ENCODE measurements at places on chromosomes 6 and 20.
A peak's percentile ranks its signal among the peaks of the same experiment; 100 is the strongest.

DNA sequence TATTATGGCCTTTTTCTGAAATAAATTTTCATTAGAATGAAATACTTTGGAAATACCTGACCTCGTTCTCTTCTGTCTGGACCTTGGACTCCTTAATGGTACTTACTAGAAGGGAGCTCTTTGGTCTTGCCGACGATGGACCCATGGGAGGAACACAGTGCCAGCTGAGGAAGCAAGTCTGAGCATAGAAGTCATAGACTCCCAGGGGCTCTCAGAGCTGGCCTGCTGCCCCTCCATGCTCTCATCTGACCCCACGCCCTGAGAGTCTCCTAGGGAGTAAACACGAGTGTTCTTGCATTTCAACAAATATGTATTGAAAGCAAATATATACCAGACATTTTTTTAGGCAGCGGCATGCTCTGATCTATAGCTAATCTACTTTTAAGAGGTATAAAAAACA is 87.8 kb downstream of the PLEKHG1 start:
- DNase-seq: no peak

DNA sequence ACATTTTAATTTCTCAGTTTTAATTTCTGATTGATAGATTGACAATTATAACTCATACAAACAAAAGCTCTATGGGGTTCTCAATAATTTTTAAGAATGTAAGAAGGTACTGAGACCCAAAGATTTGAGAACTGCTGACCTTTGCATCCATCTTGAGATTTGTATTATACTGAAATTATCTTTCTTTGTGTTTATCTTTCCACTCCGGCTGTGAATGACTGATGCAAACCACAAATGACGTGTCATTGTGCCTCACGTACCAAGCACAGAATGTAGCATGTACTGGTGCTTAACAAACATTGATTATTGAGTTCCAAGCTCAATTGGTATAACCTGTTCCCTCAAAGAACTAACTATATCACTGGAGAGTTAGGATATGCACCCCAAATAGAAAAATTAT is 152.1 kb upstream of the SMLR1 start:
- no peak for DNase-seq

DNA sequence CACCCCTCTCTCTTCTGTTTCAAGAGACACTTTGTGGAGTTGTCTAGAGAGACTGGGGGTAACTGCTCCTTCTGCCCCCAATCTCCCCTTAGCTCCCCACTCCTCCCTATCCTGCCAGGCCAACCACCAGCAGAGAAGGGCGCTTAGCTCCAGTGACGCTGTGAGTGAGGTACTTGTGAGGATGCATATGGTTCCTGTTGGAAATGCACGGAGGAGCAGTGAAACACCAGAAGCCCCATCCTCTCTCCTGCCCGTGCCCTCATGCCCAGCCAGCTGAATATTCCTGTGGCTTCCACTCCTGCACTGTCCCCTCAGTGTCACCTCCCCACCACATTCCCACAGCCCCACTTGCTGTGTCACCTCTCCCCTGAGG is 11.9 kb downstream of the NT5E start:
- no peak for DNase-seq

DNA sequence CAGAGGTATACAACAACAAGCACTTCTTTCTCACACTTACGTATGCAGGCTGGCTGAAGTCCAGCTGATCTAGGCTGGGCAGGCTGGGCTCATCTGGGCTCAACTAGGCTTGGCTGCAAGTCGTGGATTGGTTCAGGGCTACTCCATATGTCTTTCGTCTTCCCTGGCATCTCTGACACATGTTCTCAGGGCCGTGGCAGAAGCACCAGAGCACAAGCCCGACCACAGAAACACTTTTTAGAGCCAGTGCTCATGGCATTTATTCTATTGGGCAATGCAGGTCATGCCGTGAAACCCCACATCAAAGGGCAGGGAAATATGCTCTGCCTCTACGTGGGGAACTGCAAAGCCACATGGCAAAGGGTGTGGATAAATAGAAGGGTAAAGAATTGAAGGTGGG is 93.8 kb downstream of the RIN2 start:
- DNase-seq: no peak

DNA sequence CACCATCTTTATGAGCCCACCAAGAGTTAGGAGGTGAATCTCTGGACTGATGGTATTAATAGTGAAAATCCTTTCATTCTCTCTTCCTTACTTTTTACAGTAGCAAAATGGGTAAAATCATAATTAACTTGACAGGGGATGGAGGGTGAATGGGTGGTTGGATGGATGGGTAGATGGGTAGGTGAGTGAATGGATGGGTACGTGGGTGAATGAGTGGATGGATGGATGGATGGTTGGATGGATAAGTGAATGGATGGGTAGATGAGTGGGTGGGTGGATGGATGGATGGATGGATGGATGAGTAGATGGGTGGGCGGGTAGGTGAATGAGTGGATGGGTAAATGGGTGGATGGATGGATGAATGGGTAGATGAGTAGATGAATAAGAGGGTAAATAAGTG is 63.2 kb downstream of the BMP7 start:
- no peak for DNase-seq

- no peak for DNase-seq
Observed at GRCh38 chr20:4666001-4666479, 55.7 kb upstream of the PRND start.

DNA sequence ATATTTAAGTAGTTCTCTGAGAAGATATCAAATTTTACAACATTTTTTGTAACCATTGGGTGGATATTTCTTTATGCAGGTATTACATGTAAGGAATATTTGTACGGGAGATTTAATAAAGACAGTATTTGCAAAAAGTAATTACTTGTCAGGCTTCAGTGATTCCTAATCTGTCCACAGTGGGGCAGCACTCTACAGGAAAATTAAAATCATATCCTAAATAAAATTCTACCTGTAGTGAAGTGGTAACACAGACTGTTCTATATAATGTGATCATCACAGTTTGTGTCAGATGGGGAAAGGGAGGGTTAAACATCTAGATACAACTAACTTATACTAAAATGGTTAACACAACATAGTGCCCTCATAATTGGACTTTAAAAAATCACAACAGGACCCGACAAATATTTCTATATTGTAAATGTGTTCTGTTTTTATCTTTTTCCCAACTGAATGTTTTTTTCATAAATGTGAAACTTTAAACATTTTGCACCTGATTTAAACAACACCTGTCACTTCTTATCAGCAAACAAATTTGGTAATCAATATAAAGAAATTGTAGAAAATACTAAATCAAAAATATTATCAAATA is 145.6 kb upstream of the MANEA start:
- no peak for DNase-seq

DNA sequence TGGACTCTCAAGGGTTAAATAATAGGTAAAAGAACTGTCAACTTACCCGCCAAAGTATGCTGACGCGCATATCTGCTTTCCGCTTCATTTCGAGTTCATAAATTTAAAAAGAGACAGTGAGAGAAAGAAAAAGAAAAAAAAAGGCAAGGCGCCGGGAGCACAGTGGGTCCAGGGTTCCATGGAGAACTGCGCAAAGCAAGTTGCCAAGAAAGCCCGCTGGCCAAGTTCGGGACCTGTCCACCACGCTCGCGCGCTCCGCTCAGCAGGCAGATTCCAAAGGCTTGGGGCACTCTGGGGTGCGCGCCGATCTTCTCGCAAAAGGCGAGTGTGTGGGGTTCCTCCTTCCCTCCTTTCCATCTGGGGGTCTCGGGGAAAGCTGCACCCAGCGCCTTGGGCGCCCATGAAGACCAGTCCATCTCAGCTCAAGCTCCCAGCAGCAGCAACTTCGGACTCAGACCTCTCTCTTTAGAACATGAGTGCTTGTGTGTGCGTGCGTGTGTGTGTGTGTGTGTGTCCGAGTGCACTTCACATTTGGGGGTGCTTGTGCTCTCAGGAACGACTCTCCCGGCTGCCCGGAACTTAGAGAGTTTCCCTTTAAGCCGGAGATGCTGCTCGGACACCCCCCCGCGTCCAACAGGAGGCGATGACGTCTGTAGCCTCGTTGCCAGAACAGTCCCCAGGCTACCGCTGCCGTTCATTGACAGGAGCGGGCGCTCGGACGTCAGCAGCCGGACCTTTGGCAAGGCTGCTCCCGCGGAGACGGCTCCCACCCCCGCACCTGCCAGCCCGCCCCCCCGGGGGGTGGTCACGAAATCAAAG is 180.0 kb downstream of the TBXT start:
- peak; percentile 80 for DNase-seq

DNA sequence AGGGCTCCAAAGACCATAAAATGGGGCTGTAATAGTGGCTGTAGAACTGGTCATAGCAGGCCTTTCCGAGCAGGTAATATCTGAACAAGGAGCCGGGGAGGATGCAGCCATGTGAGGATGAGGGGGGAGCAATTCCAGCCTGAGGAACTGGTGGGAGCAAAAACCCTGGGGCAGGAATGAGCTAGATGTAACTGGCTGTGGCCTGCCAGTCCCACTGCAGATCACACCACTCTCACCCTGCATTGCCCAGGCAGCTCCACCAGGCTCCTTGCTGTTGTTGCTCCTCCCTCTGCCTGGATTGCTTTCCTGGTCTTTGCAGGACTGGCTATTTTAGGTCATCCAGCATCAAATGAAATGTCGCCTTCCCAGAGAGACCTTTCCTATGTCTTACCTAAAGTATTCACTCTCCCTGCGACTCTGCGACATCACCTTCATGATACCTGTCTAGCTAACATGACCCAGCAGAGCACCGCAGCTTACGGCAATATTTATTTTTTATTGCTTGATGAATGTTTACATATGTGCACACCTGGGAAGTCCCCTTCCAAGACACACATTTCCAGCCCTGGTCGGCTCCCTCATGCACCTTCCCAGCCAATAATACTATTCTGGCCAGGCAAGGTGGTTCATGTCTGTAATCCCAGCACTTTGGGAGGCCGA is 2.4 kb upstream of the ZFP64 start:
- DNase-seq: no peak

GRCh38 chr6:110524305-110524704 is 47.9 kb upstream of the SLC22A16 start:
- no peak for DNase-seq

GRCh38 chr6:150083839-150084238 is 14.9 kb upstream of the ULBP3 start:
- no peak for DNase-seq

DNA sequence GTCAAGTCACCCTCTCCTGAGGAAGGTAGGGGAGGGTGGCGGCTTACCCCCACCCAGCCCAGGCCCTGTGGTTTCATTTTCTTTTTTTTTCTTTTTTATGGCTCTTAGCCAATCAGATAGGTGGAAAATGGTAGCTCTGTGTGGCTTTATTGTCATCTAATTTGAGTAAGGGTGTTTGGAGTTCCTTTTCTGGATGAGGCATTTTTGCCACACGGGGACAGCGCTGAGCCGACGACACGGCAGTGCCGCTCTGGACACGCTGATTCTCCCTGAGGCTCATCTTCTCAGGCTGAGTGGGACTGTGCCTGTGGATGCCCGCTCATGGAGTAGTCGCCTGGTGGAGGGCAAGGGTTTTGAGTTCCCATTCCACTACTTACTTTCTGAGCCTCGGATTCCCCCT is 37.6 kb upstream of the ANGPT4 start:
- no peak for DNase-seq
